ENCODE measurements at places on chromosomes 4 and X.

- no peak for DNase-seq
Observed at GRCh38 chr4:37446016-37446415, 201.5 kb downstream of the NWD2 start.

GRCh38 chr4:141524116-141524515 lies 112.3 kb upstream of the IL15 start:
- DNase-seq = no peak

DNA sequence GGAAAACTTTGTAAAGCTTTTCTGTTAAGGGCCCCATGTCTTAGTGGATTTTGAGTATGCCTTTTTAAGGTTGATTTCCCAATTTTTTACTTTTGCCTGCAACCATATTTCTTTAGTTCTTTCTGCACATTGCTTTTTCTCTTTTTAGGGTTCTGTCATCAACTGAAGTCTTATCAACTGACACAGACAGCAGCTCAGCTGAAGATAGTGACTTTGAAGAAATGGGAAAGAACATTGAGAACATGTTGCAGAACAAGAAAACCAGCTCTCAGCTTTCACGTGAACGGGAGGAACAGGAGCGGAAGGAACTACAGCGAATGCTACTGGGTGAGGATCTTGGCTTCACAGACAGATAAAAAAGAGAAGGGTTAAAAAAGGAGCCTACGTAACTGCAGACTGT lies 27.8 kb downstream of the TAF1 start:
- DNase-seq = no peak

DNA sequence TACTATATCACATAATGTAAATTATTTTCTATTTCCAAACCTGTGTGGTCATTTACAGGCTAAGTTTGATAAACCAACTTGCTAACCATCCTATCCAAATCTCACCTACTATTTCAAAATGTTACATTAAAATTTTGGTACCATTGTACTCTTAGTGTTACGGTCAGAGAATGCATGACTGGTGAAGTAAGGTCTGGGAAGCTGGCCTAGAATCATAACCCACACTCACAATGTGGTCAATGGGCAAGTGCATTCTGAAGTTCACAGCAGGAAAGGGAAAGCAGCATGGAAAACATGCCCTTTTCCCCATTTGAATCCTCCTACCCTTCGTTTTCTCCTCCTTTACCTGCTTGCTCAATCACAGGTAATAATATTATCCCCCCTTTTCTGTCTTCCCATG lies 54.4 kb downstream of the PPP3CA start:
- no peak for DNase-seq

DNA sequence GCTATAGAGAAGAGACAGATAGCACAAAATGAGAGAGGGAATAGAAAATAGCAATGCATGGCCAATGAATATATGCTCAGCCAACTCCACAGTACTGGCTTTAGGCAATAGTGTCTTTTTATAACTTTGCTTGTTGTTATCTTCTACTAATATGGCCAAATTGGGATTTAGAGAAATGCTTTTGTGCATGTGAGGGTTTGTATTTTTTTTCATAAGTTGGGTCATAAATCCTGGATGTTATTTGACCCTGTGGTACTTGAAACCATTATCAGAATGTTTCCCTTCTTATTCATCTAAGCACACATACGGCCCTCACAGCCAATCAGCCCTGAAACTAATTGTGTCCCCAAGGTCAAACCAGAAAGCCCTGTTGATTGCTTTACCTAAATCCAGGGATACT lies 35.2 kb upstream of the LPAR4 start:
- no peak for DNase-seq

DNA sequence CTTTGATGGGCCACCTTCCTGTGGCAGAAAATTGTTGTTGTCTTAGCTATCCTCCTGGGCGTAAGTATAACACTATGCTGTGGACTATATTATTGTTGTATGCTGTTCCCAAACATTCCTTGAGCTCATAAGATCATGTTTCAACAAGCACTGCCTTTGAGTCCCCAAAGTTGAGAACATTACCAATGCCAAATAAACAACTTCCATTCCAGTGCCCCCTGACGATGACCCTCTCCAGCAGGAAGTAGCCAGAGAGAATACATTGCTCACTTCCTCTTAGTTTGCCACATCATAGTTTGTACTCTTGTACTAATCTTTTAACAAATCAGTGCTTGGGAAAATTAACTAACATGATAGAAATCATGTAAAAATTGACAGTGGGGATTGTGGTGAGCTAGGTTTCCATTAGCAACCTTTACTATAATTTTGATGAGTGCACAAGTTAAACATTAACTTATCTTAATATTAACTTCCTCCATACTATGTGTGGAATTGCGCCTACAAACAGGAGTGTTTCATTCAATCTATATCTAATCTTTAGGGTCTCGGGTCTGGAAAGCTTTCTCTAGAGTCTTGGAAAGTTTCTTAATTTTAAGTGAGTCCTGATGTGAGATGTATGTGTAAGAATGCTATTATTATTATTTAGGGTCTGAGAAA lies 20.3 kb upstream of the DHX15 start:
- no peak for DNase-seq

- DNase-seq = no peak
Observed at GRCh38 chr4:80471756-80472155, 136.2 kb downstream of the CFAP299 start.

DNA sequence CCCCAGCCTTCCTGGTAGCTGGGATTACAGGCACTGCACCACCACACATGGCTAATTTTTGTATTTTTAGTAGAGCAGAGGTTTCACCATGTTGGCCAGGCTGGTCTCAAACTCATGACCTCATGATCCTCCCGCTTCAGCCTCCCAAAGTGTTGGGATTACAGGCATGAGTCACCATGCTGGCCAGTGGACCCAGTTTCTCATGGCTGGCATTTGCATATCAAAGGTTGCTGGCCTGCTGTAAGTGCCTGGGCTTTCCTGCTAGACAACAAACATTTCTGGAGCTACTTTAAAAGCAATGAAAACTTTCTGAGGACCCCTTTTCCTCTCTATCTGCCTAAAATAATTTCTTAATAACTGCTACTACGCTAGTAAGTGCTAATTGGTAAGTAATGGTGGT lies 228.2 kb downstream of the PCDH10 start:
- DNase-seq = no peak

GRCh38 chrX:34653811-34654210 lies 3.3 kb downstream of the TMEM47 start:
- DNase-seq = no peak

DNA sequence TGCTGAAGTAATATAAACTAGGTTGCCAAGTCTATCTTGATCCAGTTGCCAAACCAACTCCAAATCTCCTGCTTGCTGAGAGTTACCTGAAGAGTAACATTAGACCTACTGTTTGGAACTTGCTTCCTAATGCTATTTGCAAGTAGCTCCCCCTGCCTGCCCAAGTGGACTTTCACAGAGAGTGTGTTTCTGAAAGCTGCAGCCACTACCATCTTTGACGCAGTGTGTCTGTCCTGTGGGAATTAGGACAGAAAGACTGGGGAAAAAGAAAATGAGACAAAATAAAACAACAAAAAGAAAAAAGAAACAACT lies 195.0 kb upstream of the HS3ST1 start:
- peak; percentile 6 for DNase-seq

GRCh38 chrX:68697465-68698125 lies 50.1 kb downstream of the STARD8 start:
- DNase-seq = no peak

DNA sequence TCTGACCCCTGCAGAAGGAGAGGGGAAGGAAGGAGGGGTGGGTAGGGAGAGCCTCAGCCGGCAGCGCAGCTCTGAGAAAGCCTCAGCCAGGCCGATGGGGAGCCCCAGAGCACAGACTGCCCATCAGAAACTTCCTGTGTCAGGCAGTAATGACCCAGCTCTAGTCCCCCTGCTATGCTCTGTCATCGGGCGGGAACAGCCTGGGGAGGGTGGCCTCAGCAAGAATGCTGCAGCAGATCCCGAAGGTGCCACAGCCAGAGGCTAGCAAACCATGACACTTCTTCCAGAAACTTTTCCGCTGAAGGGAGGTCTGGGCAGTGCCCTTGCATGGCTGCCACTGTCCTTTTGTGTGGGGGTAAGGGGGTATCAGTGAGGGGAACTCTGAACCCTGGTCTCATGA lies 279.0 kb downstream of the BCOR start:
- DNase-seq = no peak

DNA sequence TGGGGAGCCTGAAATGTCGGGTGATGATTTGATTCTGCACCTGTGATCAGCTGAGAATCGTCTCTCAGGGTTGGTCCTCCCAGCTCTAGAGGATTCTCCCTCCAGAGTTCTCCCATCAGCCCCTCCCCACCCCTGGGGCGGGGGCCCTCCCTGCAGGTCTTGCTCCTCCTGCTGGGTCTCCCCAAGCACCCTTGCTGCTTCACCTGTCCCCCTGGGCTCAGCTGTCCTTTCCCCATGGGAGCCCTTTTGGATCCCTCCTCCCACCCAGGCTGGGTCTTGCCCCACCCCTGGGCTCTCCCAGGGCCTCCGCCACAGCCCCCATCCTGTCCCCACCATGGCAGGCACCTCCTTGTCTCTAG lies 22.2 kb downstream of the PSAPL1 start:
- no peak for DNase-seq

DNA sequence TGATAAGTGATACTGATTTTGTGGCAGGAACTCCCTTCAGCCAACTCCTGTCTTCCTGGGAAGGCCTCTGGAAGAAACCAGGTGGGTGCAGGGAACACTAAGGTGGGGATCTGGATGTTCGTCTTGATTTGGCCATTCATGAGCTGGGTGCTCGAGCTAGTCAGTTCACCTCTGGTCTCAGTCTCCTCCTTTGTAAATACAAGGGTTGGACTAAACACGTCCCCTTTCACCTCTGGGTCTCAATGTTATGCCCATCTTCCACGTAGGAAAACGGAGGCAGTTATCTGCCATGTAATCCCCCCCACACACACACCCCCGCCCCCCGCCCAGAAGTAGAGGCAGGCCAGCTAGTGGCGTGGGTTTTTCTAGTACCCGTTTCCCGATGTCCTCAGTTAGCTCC lies 4.1 kb upstream of the RS1 start:
- DNase-seq = no peak

GRCh38 chr4:170497689-170498088 lies 407.9 kb upstream of the AADAT start:
- DNase-seq = no peak

DNA sequence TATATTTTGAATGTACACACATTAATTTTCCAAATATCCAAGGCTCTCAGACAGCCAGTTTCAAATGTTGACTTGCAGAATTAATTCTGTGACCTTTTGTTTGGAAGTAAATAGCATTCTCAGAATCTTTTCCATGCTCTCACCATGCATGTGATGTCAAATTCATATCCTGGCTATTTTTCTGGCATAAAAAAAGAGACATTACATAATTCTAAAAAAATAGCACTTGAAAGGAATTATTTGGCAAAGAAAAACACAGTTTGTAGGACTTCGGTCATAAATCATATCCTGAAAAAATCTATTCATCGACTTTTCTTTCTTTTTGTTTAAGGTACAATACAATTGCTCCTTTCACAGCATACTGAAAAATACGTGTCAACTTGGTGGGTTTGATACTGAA lies 111.2 kb downstream of the GLRA3 start:
- DNase-seq = no peak

GRCh38 chrX:21632027-21632426 lies 26.1 kb downstream of the KLHL34 start:
- no peak for DNase-seq

GRCh38 chr4:166675411-166675810 lies 558.9 kb downstream of the SPOCK3 start:
- no peak for DNase-seq

Measured in NCI-H524 (cell line).